Endodermal cell (in vitro differentiated cells): ENCODE measurements at places on chromosomes 16 and 17. TPM values are rescaled to one million over a fixed set of nuclear protein-coding genes. Genes with fewer than 3 reads are reported as not detected.
A peak's percentile ranks its signal among the peaks of the same experiment; 100 is the strongest.

The SERPINF2 gene
- 1.6 to 3.1 TPM (median 1.8 TPM) in 3 replicates for total RNA-seq

DNA sequence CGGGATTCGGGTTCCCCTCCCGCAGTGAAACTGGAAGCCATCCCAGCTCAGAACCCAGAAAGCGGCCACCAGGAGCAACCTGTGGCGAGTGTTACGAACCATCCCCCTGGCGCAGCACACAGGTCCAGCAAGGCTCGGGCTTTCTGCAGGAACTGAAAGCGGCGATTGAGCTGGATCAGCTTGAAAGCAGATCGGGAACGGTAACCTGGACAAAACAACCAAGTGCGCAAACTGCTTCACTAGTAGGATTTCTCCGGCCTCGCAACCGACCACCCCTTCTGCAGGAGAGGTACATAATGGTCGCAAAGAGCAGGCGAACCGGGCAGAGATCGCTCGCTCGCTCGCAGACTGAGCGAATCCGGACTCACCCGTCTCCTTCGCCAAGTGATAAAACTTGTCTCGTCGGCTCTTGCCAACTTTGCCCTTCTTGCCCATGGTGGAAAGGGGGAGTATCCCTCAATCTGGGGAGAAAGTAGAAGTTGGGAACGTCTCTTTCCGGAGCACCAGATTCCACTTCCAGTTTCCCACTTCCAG, 696 bp upstream of the PSMC5 start:
- no peaks in the 10 kb centered on the region for H3K4me1 ChIP-seq
- peak overlapping the region; percentile 90 for H3K4me3 ChIP-seq
- peak overlapping the region; percentile 2 for H3K27ac ChIP-seq
- H3K27me3 ChIP-seq = no peaks in the 10 kb centered on the region

The MT1G gene
- total RNA-seq = 7.8 and 11.0 TPM in 2 replicates

The FBXO39 gene
- 0.29 TPM in 2 of 3 replicates, not detected in the other for total RNA-seq

The SLC4A1 gene
- not detected in 3 replicates for total RNA-seq

DNA sequence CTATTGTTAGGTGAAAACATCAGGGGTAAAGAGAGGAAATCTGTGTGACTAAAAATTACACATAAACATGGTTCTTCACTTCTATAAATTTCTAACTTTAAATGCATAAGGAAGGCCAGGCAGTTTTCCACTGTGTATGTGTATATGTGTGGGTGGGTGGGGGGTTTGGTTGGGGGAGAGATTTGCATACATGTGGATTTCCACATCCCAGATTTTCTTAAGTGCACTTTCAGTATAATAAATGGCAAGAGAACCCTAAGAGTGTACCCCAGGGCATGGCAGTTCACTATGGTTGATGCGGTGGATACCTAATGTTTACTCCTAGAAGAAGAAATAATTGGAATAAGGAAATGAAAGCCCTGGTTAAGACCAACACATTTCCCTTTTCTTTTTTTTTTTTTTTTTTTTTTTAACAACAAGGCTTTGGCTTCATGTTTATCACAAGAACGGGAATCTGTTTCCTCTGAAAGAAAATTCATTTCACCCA, 451.8 kb upstream of the CCL2 start:
- no peak overlapping the region for H3K4me3 ChIP-seq
- H3K27me3 ChIP-seq = peaks cover 98% of the 10 kb centered on the region
- H3K4me1 ChIP-seq = no peaks in the 10 kb centered on the region
- no peaks in the 10 kb centered on the region for H3K36me3 ChIP-seq
- no peak overlapping the region for H3K27ac ChIP-seq

GRCh38 chr17:28090551-28090950, 48.1 kb downstream of the NLK start:
- no peaks in the 10 kb centered on the region for H3K27me3 ChIP-seq
- no peak for DNase-seq
- no peak overlapping the region for H3K4me3 ChIP-seq
- no peaks in the 10 kb centered on the region for H3K4me1 ChIP-seq
- H3K36me3 ChIP-seq = no peaks in the 10 kb centered on the region

The CORO6 gene
- total RNA-seq = 0.92 to 1.00 TPM (median 0.97 TPM) in 3 replicates

DNA sequence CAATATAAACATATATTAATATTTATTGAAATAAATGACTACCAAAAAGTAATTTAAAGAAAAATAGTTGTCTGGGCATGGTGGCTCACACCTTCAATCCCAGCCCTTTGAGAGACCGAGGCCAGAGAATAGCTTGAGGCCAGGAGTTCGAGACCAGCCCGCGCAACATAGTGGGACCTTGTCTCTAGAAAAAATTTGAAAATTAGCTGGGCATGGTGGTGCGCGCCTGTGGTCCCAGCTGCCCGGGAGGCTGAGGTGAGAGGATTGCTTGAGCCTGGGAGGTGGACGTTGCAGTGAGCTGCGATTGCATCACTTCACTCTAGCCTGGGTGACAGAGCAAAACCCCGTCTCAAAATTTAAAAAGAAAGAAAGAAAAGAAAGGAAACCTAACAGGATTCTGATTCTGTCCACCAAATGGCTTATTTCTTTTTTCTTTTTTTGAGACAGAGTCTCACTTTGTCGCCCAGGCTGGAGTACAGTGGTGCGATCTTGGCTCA, 3.4 kb upstream of the BPTF start:
- no peak overlapping the region for H3K4me3 ChIP-seq
- H3K27me3 ChIP-seq = no peaks in the 10 kb centered on the region
- no peaks in the 10 kb centered on the region for H3K36me3 ChIP-seq
- no peaks in the 10 kb centered on the region for H3K4me1 ChIP-seq

The OTOP2 gene
- not detected in 2 replicates for total RNA-seq

The TAT gene
- total RNA-seq = not detected in 3 replicates

- H3K4me3 ChIP-seq = no peak overlapping the region
- no peaks in the 10 kb centered on the region for H3K27me3 ChIP-seq
- no peaks in the 10 kb centered on the region for H3K36me3 ChIP-seq
- no peak overlapping the region for H3K27ac ChIP-seq
- no peaks in the 10 kb centered on the region for H3K4me1 ChIP-seq
Observed at GRCh38 chr16:54873071-54873470, 57.6 kb upstream of the IRX5 start.

DNA sequence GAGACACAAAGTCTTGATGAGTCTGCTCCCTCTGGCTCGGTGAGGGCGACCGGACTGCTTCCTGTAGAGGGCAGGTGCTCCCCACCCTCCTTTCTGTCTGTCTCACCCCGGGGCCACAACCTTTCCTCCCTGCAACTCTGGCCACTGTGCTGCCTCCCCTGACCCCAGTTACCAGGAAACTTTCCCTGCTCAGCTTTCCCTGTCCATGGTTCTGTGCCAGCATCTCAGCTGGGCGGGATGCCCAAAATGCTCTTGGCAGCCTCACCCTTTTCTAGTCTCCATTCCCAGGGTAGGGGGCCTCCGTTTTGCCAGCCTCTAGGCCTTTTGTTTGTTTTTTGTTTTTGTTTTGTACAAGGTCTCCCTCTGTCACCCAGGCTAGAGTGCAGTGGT, 1.4 kb downstream of the PLD2 start:
- peak overlapping the region; percentile 78 for H3K4me3 ChIP-seq
- no peak for DNase-seq
- peaks cover 31% of the 10 kb centered on the region for H3K36me3 ChIP-seq
- no peak overlapping the region for H3K27ac ChIP-seq
- H3K27me3 ChIP-seq = no peaks in the 10 kb centered on the region

DNA sequence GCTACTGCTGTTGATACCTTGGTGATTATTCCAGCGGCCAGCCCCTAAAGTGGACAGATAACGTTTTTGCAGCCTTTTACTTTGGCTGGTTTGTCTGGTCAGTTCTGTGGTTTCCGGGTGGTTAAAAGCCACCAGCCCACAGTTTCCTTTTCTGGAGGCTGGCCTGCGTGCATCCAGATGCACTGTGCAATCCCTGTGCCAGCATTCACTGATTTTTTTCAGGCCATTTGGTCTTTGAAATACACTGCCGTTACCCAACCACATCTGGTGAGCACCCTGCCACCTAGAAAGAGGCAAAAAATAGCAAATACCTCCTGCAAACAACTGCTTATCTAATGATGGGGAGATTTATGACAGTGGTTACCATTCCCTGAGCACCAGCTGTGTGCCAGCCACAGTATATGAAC, 797 bp downstream of the NUDT7 start:
- peak overlapping the region; percentile 84 for H3K4me3 ChIP-seq
- H3K4me1 ChIP-seq = no peaks in the 10 kb centered on the region
- no peak overlapping the region for H3K27ac ChIP-seq
- H3K36me3 ChIP-seq = no peaks in the 10 kb centered on the region

DNA sequence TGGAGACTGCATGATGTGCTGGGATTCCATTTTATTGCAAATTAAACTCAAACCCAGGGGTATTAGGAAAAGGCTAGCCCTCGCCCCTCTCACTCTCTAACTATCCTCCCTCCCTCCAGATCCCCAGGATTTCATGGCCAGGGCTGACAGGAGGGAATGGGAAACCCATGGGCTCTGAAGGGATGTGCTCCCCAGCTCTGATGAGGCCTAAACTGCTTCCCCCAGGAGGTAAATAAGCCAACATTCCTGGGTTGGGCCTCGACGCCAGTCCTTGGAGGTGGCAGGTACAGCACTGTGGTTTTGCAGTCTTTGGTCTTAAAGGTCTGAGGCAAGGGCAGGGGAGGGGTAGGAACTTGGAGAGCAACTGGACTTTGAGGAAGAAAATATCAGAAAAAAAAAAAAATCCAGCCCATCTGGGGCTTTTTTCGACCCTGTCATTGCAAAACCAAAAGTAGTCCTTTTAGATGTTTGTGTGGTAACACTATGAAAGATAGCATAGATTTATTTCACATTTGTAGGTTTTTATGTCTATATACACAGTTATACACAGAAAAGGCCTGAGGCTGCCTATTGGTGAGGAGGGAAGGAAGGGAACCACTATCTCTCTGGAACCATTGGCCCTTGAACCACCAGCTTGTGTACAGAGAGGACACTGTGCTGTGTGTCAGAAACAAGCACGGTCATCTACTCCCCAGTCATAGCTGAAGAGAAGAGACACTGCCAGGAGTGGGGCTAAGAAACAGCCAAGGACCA, 12.0 kb downstream of the C17orf113 start:
- H3K27me3 ChIP-seq = no peaks in the 10 kb centered on the region
- no peak overlapping the region for H3K4me3 ChIP-seq
- H3K27ac ChIP-seq = no peak overlapping the region
- no peaks in the 10 kb centered on the region for H3K36me3 ChIP-seq
